Omental fat pad (tissue), 4 donors: ENCODE measurements at places on chromosomes 4 and X. TPM values are rescaled to one million over a fixed set of nuclear protein-coding genes. Genes with fewer than 3 reads are reported as not detected.

- no peak for DNase-seq
Measured at GRCh38 chr4:147550626-147551246, 66.5 kb upstream of the TMEM184C start.

- no peak for DNase-seq
Measured at GRCh38 chr4:140044337-140044902, 109.6 kb downstream of the MAML3 start.

Gene MAGED4B
- total RNA-seq = 1.3 TPM

- DNase-seq = no peak
Measured at GRCh38 chr4:146647615-146648460, 9.1 kb downstream of the POU4F2 start.

Gene GAGE12J
- not detected for total RNA-seq

DNA sequence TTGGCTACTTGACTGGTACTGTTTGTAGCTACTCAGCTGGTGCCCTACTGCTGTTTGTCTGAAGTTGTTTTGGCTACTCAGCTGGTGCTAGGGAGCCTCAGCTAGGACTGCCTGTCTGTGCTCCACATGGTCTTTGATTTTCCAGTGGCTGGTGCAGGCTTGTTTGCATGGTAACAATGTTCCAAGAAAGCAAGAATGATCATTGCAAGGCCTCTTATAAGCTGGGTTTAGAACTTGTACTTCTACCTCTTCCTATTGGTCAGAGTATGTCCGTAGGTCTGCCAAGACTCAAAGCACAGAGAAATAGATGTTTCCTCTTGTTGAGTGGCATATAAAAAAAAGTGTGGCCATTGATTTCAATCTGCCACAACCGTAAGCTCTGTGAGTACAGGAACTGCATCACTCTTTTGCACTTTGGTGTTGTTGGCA lies 17.6 kb downstream of the NFKB1 start:
- DNase-seq = no peak

Gene DRD5
- total RNA-seq = not detected

- DNase-seq = no peak
Measured at GRCh38 chrX:11261260-11261659, 32.0 kb upstream of the AMELX start.

Gene MTNR1A
- not detected for total RNA-seq

DNA sequence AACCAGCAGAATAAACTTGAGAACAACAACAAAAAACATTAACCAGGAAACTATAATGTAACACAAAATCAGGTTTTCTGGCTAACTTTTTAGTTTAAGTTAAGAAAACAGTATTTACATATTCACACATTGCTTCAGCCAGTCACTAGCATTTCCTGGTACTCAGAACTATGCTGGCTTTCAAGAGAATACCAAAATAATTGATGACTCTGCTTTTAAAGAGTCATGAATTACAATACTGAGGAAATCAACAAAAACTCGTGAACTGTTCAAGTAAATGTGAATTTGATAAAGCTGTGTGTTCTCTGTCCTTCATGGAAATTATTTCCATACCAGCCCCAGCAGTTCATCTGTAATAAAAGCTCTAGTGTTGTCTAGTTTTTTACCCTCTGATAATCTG lies 27.4 kb downstream of the PRSS12 start:
- DNase-seq = no peak

DNA sequence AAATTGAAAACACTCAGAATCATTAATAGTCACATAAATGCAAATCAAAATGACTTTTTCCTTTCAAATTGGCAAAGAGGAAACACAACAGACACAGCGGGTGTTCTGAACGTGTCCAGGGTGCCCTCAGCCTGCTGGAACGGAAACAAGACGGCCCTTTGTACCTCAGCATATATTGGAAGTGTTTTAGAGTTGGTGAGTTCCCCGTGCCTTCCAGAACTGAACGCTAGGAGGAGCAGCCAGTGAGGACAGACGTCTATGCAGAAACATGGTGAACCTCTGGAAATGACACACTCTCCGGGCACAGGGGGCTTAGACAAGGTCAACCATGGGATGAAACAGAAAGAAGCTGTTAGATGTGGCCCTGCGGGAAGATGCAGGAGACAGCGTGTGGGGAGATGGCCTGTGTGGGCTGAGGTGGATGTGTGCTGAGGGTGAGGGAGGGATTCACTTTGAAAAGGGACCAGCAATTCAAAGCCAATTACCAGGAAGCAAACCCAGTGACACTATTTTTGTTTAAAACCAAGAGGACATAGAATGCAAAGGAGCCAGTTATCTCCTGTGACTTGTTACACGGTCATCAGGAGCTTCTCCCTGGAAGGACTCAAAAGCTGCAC lies 40.4 kb downstream of the RNF212 start:
- DNase-seq = no peak

- DNase-seq = no peak
Measured at GRCh38 chr4:78568640-78569305, 17.2 kb downstream of the ANXA3 start.

Gene SULT1E1
- not detected for total RNA-seq

DNA sequence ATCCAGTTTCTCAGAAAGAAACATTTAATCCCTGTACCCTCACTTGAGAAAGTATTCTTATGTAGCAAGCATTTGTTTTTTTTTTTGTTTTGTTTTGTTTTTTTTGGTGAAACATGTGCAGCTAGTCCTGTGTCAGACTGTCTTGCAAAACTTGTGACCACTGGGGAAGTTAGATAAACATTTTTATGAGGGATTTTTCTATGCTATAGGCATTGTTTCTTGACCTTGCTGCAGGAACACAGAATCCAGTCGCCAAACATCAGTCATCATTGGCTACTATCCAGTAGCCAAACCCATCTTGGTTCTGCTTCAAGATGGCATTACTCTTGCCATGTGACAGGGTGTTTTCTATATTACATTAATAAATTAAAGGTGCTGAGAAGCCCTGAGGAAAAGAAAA lies 7.7 kb upstream of the MAPK10 start:
- no peak for DNase-seq

DNA sequence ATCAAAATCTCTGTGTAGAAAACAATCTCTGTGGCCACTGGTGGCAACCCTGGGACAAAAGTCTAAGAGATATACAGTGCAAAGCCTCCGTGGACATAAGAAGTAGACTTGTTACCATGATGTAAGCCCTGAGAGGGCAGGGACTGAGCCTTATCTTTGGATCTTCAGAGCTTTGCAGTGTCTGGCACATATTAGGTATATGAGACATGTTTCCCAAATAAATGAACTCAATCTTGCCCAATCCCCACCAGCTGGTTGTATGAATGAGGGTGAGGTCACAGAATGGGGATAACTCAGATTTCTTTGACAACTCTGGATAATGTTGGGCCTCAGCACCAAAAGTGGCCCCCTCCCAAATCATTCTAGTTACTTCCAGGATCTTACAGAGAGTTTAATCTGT lies 511.4 kb upstream of the DIPK2B start:
- no peak for DNase-seq

DNA sequence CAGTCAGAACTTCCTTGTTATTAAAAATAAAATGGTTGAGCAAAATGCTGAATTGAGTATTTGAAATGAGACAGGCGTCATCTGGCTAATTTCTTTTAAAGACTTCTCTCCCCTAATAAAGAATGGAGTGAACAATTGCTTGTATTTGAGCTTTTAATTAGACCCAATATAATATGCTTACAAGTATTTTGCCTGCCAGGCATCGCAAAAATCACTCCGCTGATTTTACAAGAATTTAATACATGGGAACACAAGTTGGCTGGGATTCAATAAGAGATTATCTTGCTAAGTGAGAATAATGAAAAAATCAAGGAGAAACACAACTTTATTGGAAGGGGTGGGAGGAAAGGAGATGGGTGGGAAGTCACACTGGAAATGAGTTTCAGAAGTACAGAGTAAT lies 52.3 kb downstream of the KLF3 start:
- DNase-seq = no peak

Gene MAMLD1
- 4.5 TPM for total RNA-seq

- DNase-seq = no peak
Measured at GRCh38 chr4:41217374-41217773, 3.0 kb upstream of the APBB2 start.

Gene REELD1
- 3.6 TPM for total RNA-seq

GRCh38 chrX:15913146-15913545 lies 58.5 kb upstream of the AP1S2 start:
- DNase-seq = no peak

DNA sequence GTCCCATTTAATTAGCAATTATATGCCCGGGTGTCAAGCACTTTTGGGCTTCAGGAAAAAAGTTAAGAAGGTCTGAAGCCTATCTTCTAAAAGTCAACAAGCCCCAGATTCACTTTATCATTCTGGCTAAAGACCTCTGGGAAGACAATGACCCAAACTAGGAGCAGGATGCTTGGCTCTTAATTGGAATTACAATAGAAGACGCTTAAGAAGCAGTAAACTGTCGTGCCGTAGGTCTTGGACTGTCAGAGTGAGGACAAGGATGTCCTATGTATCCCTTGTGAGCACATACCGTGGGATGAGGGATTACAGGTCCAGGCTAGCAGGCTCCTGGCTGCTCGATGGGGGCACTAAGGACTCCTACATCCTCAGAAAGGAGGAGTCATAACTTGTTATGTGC lies 3.2 kb upstream of the ARHGAP36 start:
- no peak for DNase-seq

DNA sequence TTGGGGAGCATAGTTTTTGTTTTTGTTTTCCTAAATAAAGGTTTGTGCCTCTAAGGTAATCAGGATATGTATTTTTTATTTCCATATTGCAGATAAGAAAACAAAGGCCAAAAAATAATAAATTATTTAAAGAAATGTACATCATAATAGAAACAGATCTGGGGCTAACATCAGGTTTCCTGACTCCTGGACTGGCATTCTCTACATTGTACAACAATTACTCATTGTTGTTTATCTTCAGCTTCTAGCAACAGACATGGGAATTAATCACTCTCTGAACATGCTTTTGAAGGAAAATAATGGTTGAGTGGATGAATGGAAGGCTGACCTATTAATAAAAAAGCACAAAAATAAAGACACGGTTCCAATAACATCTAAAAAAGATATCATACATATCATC lies 146.2 kb downstream of the KCNIP4 start:
- DNase-seq = no peak

Gene DCAF12L1
- total RNA-seq = not detected

GRCh38 chr4:24720436-24720835 lies 74.9 kb upstream of the SOD3 start:
- no peak for DNase-seq

- no peak for DNase-seq
Measured at GRCh38 chr4:189767941-189768340, 172.7 kb upstream of the FRG1 start.

- no peak for DNase-seq
Measured at GRCh38 chr4:33924239-33924638, 2320.1 kb downstream of the ARAP2 start.

- no peak for DNase-seq
Measured at GRCh38 chrX:17944833-17945497, 83.9 kb upstream of the RAI2 start.

- no peak for DNase-seq
Measured at GRCh38 chr4:89700766-89701423, 136.1 kb downstream of the SNCA start.

GRCh38 chr4:89720981-89721380 lies 116.0 kb downstream of the SNCA start:
- no peak for DNase-seq

Gene XAGE1A
- not detected for total RNA-seq

Gene MAGEA2
- total RNA-seq = not detected

Gene YIPF7
- total RNA-seq = not detected

Gene APLN
- total RNA-seq = 0.88 TPM

Gene CXorf49
- total RNA-seq = not detected

GRCh38 chr4:129788486-129788885 lies 692.5 kb downstream of the C4orf33 start:
- DNase-seq = no peak

- no peak for DNase-seq
Measured at GRCh38 chrX:9628779-9629493, 136.7 kb downstream of the GPR143 start.

- no peak for DNase-seq
Measured at GRCh38 chr4:3514806-3515501, 17.3 kb downstream of the LRPAP1 start.

- no peak for DNase-seq
Measured at GRCh38 chr4:4457803-4458553, 71.1 kb downstream of the NSG1 start.

- no peak for DNase-seq
Measured at GRCh38 chr4:126705266-126705665, 927.5 kb upstream of the INTU start.

GRCh38 chr4:140284456-140284855 lies 89.0 kb upstream of the SCOC start:
- DNase-seq = no peak

DNA sequence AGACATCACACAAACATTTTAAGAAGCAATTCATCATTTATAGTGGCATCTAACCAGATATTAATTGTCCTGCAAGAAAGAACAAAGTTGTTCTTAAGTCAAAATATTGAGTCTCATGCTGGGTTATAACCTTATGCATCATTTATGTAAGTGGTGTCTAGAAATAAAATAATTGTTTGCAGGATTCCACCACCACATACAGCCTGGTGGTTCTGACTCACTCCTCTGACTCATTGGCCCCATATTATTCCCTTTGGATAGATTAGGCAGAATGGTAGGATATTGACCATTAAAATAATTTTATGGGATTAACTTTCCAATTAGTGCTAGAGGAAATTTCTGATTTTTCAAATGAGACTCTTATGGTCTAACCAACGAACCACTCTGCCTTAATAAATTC lies 384.5 kb downstream of the GRXCR1 start:
- no peak for DNase-seq

DNA sequence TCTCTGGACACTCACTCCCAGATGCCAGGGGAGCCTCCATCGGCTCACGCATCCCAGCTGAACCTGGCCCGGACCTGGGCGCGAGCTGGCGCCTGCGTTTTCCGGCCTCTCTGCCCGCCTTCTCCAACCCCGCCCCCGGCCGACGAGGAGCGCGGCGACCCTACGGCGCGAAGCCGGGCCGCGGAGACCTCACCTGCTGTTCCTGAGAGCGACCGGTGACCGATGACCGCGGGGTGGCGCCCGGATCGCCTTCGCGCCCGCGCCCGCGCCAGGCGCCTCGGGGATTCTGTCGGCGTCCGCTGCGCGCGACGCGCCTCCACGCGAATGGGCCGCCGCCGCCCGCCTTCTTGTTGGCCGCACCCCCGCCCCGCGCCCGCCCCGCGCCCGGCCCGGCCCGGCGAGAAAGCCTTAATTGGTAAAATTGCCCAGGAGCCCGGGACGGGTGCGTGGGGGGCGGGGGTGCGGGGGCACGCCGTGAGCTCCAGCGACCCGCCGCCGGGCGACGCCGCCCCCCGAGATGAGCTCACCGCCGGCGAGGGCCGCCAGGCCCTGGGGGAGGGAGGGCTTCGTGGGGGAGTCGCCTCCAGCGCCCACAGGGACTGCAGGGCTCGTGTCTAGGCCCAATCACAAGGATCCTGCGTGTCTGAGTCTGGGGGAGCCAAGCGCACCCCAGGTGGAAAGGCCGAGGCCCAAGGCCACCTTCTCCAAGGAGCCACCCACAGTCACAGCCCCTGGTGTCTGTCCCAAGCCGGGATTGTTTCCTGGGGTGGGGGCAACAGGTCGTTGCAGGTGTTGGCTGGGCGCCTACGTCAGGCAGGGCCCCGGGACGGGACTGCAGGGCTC lies at the start of gene FLNA:
TSS of gene FLNA (minus strand) at position 322 of the 843 bp plus-strand sequence. CDS start 3,389 bp downstream, outside the sequence.
- no peak for DNase-seq
